ENCODE measurements at places on chromosomes 3 and 15. TPM values are rescaled to one million over a fixed set of nuclear protein-coding genes. Genes with fewer than 3 reads are reported as not detected.

DNA sequence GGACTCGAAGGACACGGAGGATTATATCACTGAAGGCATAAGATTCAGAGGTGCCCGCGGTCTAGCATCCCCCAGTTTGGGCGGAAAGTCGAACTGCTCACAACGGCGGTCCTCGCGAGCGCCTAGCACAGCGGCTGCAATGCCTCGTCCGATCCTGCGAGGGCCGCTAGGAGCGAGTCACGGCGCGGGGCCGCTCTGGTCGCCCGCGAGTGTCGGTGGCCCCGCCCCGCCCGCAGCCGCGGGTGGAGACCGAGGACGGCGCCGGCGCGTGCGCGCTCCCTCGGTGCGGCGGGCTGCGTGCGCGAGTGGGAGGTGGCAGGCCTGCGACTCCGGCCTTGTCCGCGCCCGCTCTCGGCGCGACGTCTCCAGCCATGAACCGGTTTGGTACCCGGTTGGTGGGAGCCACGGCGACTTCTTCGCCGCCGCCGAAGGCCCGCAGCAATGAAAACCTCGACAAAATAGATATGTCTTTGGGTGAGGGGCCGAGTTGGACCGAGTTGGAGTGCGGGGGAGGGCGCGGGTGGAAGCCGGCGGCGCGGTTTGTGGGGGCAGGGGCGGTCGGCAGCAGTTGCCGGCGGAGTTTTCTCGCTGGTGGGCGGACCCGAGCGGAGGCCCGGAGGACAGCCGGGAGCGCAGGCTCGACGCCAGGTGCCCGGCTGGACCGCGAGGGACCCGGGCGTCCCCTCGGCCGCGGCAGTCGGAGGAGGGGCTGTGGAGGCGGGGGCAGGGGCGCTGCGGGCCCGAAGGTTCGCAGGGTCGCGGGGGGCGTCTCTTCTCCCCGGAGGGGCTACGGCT is at the start of gene FYTTD1:
TSS of gene FYTTD1 (plus strand) at position 283 of the 795 bp plus-strand sequence. CDS start at position 372, 89 bp downstream.
- H3K4me1 ChIP-seq = peaks cover 9% of the 10 kb centered on the region
- peak within 1 kb of the TSS; percentile 74 for H3K4me3 ChIP-seq
- no peaks in the 10 kb centered on the region for H3K36me3 ChIP-seq
- no peaks in the 10 kb centered on the region for H3K27me3 ChIP-seq

DNA sequence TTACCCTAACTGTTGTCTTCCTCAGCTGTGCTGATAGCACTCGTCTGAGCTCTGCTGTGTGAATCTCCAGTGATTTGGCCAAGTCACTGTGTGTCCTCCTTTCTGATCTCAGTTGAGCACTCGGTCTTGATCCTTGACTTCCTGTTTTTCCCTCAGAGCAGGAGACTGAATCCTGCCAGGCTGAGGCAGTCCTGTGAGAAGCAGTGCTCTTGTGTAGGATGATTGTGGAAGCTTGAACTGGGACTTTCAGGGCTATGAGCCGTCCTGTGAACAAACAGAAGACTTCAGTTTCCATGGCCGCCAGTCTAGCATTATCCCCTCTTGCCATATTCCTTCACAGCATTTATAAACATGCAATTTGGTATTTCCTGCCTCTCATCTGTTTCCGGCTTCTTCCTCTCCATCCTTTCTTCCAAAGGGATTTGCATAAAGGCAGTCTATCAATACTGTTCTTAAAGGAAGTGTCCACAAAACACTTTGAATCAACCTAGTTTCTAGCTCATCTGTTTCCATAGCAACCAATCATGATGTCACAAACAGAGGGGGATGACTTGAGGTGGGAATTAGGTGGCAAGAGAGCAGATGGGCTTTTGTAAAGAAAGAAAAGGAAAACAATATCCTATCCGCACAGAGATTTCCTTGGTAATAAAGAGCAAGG is 237.2 kb downstream of the AGBL1 start:
- no peak for DNase-seq
- H3K4me3 ChIP-seq = no peak overlapping the region
- H3K36me3 ChIP-seq = no peaks in the 10 kb centered on the region
- no peaks in the 10 kb centered on the region for H3K27me3 ChIP-seq
- no peak overlapping the region for H3K27ac ChIP-seq

- no peak overlapping the region for H3K27ac ChIP-seq
- no peak overlapping the region for H3K4me3 ChIP-seq
- DNase-seq = no peak
- H3K4me1 ChIP-seq = no peaks in the 10 kb centered on the region
Measured at GRCh38 chr15:88637436-88637835, 1.4 kb upstream of the ISG20 start.

DNA sequence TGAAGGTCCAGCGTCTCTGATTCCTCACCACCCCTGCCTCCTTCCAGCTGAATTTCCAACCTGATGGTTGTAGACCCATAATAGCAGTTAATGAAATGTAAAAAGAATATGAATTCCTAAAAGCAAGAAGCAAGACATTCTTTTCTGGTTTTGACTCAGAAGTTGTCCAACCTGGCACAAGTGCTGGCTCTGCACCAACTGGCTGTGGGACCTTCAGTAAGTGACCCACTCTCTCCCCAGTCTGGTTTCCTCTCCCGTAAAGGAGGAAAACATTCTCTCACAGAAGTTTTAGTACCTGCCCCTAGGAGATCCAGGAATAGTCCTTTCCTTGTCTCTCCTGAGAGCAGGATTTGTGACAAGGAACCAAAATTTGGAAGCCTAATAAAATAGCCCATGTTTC is 236.9 kb upstream of the TRIM42 start:
- H3K4me3 ChIP-seq = no peak overlapping the region
- H3K36me3 ChIP-seq = no peaks in the 10 kb centered on the region
- no peaks in the 10 kb centered on the region for H3K4me1 ChIP-seq
- H3K27ac ChIP-seq = no peak overlapping the region
- DNase-seq = no peak

- H3K27ac ChIP-seq = peak overlapping the region; percentile 27
- peaks cover 10% of the 10 kb centered on the region for H3K4me1 ChIP-seq
- no peak overlapping the region for H3K4me3 ChIP-seq
- H3K27me3 ChIP-seq = no peaks in the 10 kb centered on the region
- DNase-seq = no peak
Measured at GRCh38 chr3:77456431-77456830, 416.5 kb downstream of the ROBO2 start.

- no peaks in the 10 kb centered on the region for H3K27me3 ChIP-seq
- H3K36me3 ChIP-seq = no peaks in the 10 kb centered on the region
- DNase-seq = no peak
Measured at GRCh38 chr3:188943591-188943990, 228.2 kb upstream of the TPRG1 start.

DNA sequence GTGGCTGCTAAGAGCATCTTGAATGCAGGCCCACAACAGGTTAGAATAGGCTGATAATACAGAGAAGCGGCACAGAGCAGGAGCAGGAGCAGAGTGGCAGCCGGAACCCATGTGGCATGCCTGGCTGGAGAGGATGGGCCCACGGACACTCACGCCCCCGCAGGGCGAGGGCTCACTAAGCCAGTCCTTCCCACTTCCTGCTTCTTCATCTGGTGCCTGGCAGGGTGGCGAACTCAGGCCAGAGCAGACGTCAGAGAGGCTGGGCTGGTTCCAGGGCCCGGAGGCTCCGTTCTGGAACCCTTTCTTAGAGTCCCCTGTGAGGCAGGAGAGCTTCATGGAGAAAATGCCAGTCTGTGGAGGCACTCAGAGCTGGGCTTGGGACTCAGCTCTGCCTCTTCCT is 195.1 kb downstream of the NTRK3 start:
- no peaks in the 10 kb centered on the region for H3K27me3 ChIP-seq
- DNase-seq = no peak
- H3K4me3 ChIP-seq = no peak overlapping the region
- no peak overlapping the region for H3K27ac ChIP-seq
- H3K36me3 ChIP-seq = no peaks in the 10 kb centered on the region

DNA sequence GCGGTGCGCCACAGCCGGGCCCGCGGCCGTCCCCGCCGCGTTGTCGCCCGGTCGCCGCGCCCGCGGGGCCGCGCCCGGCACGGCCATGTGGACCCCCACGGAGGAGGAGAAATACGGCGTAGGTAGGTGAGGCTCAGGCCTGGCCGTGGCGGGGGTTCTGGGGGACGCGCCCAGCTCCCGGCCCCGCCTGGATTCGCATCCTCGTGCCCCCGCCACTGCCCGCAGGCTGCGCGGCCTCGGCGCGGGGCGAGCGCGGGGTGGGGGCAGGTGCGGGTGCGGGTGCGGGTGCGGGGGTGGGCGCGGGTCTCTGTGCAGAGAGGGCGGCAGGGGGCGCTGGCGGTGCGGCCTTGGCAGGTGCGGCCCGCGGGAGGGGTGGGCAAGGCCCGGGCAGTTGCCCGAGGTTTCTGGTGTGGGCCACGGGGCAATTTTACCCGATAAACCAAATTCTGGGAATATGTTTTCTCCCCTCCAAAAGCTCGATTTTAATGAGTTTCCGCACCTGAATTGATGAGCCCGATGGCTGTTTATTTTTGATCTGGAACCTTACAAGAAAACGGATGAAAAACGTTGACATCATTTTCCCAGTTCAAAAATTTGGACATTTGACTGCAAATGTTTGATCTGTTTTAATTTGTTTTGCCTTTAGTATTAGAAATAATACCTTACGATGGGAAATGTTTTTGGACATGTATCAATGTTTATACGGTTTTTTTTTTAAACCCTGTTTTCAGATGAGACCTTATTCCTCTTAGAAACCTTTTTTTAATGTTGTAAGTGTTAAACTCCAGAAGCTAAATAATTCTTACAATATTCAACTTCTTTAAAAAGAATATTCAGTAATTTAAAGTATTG is 678 bp downstream of the DOCK3 start:
- peaks cover 79% of the 10 kb centered on the region for H3K27me3 ChIP-seq
- no peaks in the 10 kb centered on the region for H3K4me1 ChIP-seq
- H3K4me3 ChIP-seq = peak overlapping the region; percentile 68
- H3K27ac ChIP-seq = no peak overlapping the region

DNA sequence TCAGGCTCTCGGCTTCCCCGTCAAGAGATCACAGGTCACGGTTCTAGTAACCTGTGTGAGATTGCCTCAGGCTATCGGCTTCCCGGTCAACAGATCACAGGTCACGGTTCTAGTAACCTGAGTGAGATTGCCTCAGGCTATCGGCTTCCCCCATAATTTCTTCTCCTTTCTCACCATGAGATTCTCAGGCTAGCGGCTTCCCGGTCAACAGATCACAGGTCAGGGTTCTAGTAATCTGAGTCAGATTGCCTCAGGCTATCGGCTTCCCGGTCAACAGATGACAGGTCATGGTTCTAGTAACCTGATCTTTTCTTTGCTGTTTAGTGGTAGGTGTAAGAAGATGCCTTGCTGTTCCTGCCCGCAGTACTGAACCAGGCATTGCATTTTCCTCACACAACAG is 418.2 kb upstream of the ZNF717 start:
- no peak overlapping the region for H3K4me3 ChIP-seq
- DNase-seq = no peak

GRCh38 chr15:33515121-33515520 is 204.4 kb downstream of the RYR3 start:
- H3K36me3 ChIP-seq = no peaks in the 10 kb centered on the region
- no peaks in the 10 kb centered on the region for H3K27me3 ChIP-seq
- H3K4me3 ChIP-seq = no peak overlapping the region
- H3K27ac ChIP-seq = no peak overlapping the region

The PDCD10 gene
- 39.6 TPM for total RNA-seq

The ABI3BP gene
- 0.54 TPM for total RNA-seq

The RBM6 gene
- total RNA-seq = 51.5 TPM

The NANOGP8 gene
- not detected for total RNA-seq

The DNASE1L3 gene
- total RNA-seq = 0.39 TPM

The TMEM266 gene
- 0.74 TPM for total RNA-seq

The TMCO5A gene
- total RNA-seq = not detected
